ENCODE measurements at places on chromosomes 5 and 9.

GRCh38 chr9:90964101-90965020 lies 162.7 kb downstream of the SYK start:
- DNase-seq = peak; percentile 47

- DNase-seq = no peak
Measured at GRCh38 chr5:99948850-99949249, 586.3 kb upstream of the FAM174A start.

DNA sequence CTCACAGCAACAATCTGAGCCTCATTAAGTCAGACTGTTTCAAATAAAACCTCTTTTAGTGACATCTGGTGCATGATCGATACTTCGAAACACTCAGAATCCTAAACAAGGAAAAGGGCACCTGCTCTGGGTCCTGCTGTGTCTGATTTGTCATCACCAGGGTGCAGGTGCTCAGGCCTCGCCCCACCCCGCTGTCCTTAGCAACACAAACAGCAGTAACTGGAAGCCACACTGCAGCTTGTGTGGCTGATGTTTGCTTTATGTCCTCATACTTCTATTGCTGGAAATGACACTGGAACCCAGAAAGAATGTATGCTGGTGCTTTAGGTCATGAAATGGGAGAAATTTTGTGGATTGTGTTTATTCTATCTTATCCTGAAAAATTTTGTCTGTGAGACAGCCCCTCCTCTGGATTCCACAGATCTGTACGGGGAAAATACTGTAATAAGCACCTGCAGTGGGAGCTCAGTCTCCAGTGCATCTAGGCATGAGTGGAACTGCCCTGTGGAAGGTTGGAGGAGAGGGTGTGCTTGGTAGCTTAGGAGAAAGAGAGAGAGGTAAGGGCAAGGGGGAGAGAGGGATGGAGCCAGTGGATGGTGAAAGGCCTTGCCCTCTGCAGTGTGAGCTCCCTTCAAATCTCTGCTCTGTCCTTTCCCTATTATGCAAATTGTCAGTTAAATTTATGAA lies 284.2 kb downstream of the SMARCA2 start:
- DNase-seq = peak; percentile 62

DNA sequence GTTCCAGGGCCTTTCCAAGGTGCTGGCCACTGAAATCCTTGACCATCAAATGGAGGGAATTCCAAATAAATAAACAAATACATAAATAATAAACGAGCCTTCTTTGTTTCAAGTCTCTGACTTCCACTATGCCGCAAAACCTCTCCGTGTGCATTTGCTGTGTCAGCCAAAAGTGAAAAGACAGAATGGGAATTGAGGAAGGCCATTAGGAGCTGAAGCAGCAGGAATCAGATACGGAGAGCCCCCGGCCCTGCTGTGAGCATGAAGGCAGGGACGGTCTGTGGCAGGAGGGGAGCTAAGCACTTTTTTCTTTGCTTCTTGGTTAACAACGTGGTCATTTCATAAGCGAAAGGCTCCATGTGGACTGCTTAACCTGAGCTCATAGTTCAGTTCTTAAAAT lies 26.1 kb downstream of the PLPPR1 start:
- no peak for DNase-seq

GRCh38 chr5:126624534-126624933 lies 23.8 kb downstream of the PHAX start:
- DNase-seq = no peak

DNA sequence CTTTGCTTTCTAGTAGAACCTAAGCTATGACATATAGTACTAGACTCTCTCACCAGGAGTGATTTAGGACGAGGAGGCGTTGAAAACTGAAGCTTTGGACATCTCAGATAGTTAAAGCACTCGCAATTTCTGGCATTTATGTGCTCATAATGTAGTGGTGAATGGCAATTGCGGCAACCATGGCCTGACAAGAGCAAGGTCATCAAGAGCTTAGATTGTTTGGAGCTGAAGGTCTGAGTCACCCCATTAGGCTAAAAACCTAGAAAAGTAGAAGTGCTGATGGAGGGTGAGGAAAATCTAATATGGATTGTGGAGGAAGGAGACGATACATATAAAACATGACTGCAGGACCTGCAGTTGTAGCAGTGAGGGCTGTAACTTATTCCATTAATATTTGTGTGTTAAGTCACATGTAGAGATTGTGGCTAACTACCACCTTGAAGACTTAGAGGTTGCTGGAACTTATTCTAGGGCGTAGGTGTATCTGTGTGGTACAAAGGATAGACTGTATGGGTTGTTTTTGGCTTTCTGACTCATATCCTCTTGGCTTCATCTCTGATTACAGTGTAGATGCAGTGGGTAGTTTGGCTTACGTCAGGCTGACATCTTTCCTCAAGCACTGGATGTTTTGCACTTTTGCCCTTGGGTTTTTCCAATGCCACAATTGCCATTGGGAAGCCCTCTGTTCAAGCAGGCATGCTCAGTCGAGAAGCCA lies 138.9 kb upstream of the CDKN2B start:
- no peak for DNase-seq

DNA sequence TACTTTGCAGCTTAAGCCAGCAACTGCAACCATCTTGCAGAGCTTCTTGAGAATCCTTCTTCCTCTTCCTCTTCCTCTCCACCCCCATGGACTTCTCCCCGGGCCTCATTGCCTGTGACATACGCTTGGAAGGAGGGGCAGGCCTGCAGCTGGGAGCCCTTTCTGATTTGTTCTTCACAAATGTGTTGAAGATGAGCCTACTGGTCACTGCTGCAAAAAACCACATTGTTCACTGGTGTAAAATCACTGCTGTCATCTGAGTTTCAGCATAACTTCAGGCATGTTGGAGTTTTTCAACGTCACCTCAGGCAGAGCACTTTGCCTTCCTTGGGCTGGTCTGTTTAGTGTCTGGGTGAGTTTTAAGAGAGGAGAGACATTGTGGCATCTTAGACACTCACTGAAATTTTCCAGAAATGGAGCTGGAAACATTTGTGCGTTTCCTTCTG lies 7.9 kb downstream of the TJP2 start:
- DNase-seq = no peak

DNA sequence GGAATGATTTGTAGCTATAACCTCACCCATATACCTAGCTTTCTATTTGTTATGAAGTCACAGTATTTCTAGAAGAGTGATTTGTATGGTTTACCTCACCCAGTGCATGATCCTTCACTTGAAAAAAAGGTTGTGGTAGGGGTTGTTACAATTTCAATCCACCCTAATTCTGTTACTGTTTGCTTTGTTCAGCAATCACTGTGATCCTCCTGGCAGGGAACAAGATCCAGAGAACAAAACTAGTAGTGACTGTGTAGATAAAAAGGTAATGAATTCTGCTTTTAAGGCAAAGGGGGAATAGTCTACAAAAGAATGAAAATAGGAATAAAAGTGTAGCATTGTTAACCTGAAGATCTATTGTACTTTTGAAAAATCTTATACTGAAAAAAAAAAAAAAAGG lies 191.3 kb upstream of the SH3GL2 start:
- no peak for DNase-seq

GRCh38 chr5:134879456-134879855 lies 5.3 kb downstream of the TXNDC15 start:
- DNase-seq = no peak

DNA sequence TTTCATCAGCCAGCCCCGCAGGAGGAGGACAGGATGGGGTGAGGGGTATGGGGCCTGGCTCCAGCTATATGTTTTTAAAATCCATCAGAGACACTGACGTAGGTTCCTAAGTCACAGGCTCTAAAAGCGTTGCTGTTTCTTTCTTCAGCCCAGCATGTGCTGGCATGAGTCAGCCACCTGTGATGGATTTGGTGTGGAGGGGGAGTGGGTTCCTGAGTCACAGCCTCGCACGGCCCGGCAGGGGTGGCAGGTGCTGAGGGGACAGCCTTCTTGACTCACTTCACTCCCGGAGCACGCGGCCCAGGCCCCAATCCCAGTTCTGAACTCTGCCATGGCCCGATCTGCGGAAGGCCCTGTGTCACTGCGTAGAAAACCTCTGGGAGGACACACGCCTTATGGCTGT lies 38.8 kb upstream of the RPL26L1 start:
- no peak for DNase-seq

DNA sequence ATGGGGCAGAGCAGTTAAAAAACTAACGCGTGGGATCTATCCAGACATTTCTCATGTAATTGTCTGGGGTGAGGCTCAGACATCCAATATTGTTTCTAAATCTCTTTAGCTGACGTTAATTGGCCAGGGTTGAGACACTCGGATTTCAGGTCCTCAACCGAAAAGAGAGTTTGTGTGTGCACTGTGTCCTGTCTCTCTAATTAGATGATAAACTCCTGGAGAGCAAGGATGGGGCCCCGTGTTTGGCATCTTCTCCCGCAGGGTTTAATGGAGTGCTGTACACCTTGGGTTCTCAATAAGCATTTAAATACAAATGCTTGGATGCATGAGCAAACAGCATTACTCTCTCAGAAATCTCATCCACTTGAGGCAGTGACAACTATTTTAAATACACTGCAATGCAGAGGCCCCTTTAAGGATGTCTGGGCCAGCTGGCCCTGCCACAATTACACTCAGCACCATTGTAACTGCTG lies 139.6 kb downstream of the MTX3 start:
- no peak for DNase-seq

GRCh38 chr9:82404196-82404870 lies 415.8 kb downstream of the SPATA31D1 start:
- no peak for DNase-seq

DNA sequence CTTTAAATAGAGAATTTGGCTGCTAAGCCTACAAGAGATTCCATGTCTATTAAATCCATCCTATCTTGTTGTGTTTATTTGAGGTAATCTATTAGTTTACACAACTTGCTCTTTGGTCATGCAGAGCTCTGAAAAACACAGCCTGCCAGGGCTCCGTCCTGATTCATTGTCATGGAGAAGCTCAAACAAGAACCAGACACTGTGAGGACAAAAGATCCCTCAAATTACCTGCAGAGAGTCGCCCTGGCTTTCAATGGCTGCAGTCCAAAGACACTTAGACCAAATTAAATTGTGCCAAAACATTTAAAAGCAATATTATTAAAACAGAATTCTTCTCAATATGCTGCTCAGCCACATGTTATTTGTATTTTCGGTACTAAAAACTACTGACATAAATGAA lies 60.1 kb downstream of the CDH18 start:
- no peak for DNase-seq

DNA sequence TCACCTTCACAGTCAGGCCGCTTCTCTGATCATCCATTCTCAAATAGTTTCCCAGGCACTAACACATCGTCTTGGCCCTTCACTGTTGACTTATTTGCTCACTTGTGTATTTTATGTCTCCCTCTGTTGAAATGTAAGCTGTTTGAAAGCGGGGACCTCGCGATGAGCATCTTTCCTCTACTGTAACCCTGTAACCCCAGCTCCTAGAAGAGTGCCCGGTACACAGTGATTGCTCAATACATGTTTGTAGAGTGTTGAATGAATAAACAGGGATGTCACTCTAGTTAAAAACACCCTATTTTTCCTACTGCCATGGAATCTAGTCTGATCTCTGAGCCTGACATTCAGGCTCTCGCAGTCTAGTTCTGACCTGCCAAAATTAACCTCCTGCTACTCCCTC lies 150.8 kb downstream of the TTLL11 start:
- no peak for DNase-seq

DNA sequence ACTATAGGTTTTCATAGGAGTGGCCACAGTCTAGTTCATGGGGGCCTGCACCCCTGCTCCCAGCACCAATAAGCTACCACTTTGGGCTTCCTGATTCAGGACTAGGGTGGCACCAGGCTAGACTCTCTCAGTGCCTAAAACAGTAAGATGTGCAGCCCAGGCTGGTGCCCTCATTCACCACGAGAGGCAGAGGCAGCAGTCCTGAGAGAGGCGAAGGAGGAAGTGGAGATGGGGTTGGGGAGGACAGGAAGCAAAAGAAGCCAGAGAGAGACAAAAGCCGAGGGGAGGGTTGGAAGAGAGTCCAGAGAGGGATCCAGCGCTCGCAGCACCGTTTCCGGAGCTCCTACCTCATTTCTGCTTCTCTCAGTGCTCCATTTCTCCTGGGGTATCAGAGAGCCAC lies 180.9 kb downstream of the MED10 start:
- no peak for DNase-seq

DNA sequence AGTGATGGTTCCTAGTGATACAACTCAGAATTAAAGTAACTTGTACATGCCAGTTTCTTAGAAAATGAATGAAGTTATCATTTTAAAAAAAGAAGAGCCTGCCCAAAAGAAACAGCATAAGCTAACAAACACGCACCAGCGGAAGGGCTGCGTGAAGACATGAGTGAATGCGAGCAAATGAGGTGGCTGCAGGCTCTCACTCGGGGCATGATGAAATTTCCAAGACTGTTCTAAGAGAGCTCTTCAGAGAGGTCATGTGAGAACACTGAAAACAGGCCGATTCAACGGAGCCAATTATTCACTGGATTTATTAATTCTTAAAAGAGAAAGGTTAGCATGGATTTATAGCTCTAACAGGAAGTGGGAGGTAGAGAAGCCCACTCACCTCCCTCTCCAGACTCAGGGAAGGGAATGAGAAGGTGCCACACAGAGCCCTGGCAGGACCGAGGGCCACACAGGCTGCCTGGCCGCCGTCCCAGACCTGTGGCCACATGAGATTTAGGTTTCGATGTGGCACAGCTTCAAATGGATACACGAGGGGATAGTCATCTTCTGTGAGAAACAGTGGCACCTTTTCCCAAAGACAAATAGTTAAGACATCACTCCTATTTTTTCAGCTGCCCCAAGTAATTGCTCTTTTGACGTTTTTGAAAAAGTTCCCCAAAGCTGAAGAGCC lies 55.5 kb downstream of the HABP4 start:
- no peak for DNase-seq

DNA sequence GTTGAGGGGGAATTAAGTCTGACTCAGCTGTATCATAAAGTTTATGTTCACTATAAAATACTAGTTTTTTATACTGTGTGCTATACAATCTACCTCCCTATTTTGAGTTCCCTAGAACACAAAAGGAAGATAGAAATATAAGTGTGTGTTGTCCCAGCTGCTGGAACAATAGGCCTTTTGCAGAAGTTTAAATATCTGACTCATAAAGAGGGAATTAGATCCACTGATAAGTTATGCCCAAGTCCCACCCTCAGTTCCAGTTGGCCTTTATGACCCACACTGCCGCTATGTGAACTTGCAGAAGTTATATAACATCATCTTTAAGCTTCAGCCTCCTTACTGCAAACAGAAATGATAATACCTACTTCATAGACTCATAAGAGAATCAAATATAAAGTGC lies 88.5 kb upstream of the DAB2 start:
- DNase-seq = no peak

DNA sequence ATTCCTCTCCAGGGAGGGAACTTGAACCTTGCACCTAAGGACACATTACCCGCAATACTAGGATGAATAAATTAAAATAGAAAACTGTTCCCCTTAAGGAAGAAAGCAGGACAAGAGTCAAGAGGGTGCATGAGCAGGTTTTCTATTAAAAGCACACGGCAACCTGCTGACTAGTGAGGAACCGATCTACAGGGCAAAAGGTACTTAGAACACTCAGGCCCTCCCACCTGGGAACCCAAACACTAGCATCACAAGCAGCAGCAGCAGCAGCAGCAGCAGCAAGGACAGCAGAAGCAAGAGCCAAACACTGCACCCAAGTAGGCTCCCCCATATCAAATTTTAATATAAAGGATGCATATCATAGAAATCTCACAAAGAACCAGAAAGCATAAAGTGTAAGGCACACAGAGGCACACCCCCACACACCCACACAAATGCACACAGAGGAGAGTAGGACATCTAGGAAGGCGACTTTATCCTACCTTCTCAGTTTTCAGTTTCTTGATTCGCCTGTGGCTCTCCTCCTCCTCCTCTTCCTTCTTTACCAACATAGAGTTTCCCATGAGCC lies 2.8 kb downstream of the ZNF608 start:
- DNase-seq = no peak
